Muscle of leg (tissue), 16 donors: ENCODE measurements at places on chromosomes 7 and 10.

GRCh38 chr10:21516242-21517131 is 9.0 kb downstream of the SKIDA1 start:
- peak; percentile 82 for DNase-seq

- no peak for DNase-seq
Observed at GRCh38 chr7:155580367-155580766, 34.0 kb upstream of the CNPY1 start.

GRCh38 chr10:32051926-32052325 is 4.3 kb downstream of the KIF5B start:
- DNase-seq, result no peak

DNA sequence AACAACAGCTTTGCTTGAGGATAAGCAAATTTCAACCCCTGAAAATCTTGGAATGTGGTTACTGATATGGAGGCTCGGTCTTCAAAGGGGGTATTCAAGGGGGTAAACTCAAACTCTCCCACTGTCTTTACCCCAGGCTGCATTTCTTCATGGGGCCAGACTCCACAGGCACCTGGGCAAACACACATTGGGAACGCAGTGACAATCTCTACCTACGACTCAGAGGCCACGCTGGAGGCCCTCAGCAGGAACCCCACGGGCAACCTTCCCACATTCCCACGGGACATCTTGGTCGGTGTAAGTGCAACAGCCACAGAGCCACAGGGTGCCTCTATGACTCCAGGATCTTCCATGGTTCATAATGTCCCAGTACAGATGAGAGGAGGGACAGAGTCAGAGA is 2.2 kb upstream of the INSIG1 start:
- DNase-seq, result no peak

- no peak for DNase-seq
Observed at GRCh38 chr7:367351-367901, 77.5 kb downstream of the FOXL3 start.

DNA sequence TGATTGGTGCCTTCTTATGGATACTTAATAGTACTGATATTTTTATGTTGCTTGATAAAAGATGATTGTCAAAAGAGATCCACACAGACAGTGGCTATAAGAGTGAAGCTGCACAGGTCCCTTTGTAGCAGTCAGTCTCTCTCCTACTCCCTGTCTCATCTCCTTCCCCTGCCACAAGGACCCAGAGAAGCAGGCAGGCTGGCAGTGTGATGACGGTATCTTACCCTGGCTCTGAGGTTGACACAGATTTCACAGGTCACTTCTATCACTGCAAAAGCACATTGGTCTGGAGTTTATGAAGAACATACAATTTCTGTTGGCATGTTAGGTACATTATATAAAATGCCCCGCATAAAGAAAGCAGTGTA is 64.4 kb upstream of the AHR start:
- DNase-seq, result no peak

- DNase-seq, result no peak
Observed at GRCh38 chr7:106022193-106022821, 59.2 kb downstream of the CDHR3 start.

- DNase-seq, result peak; percentile 72
Observed at GRCh38 chr10:76935941-76936613, 701.5 kb downstream of the KCNMA1 start.

GRCh38 chr7:8389593-8390261 is 43.7 kb upstream of the NXPH1 start:
- peak; percentile 14 for DNase-seq

DNA sequence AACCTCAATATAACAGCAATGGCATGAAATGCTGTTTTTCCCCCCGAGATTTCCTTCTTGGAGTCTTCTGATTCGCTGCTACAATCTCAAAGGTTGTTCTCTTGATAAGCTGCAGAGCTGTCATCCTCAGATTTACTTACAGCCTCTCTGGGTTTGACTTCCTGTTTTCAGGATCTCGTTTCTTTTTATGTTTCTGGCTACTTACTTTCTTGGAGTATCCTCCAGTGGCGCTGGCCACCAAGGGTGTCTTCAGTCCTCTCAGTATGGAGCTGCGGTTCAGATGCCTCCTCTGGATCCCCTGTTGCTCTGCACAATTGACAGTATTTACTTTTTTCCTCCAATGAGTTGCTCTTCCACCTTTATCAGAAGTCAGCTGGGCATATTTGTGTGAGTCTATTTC is 152.0 kb upstream of the TMEM72 start:
- DNase-seq, result no peak

DNA sequence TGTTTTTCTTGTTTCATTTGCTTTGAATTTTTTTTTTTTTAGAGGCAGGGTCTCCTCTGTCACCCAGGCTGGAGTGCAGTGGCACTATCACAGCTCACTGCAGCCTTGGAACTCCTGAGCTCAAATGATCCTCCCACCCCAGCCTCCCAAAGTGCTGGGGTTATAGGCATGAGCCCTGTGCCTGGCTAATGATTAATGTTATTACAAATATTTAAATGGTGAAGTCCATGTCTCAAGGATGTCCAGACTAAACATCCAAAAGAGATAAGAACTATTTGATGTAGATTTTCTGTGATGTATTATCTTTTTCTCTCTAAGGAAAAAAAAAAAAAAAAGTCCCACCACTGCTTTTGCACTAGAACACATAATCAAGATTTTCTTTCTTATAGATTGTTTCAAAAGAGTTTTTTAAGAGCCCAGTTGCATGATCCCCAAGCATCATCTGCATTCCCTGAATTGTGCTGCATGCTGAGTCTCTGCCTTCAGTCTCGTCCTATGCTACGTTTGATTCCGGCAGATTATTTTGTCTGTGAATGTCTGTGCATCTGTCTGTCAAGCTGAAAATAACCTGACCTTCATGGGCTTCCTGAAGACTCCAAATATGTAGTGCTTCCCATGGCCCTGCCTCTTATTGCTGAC is 33.4 kb downstream of the MACROH2A2 start:
- DNase-seq, result no peak

- DNase-seq, result peak; percentile 67
Observed at GRCh38 chr7:117014673-117015133, 61.4 kb downstream of the ST7 start.

GRCh38 chr7:5572439-5572838 is 148.8 kb upstream of the TNRC18 start:
- no peak for DNase-seq

DNA sequence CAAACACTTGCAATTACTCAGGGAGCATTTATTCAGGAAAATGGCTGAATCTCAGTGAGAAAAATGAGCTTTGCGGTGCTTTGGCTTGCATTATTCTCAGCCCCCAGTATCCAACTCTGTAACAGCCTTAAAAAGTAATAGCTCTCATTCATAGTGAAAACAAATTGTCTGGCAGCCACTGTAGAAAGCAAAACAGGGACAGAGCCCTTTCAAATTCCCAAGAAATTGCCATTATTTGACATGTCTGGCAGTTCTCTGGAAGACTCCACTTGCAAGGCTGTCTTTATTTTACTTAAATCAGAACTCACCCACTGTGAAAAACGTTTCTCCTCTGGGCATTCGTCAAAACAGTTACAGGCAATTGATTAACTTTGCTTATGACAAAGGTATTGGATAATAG is 122.5 kb downstream of the NPSR1 start:
- peak; percentile 2 for DNase-seq

DNA sequence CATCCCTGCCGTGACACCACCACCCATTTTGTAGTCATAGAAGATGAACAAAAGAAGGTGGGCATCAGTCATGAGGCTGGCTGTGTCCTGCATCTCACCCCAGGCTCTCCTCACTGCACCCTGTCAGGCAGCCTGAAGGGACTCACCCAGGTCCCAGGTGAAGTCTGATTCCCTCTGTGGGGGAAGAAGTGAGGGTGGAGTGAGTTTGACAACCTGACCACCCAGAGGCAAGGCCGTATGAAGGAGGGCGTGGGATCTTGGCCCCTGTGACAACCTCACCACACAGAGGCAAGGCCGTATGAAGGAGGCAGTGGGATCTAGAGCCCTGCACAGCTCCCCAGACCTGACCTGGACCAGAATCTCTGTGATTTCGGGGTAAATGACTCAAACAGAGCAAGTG is 152.5 kb downstream of the DIP2C start:
- no peak for DNase-seq

DNA sequence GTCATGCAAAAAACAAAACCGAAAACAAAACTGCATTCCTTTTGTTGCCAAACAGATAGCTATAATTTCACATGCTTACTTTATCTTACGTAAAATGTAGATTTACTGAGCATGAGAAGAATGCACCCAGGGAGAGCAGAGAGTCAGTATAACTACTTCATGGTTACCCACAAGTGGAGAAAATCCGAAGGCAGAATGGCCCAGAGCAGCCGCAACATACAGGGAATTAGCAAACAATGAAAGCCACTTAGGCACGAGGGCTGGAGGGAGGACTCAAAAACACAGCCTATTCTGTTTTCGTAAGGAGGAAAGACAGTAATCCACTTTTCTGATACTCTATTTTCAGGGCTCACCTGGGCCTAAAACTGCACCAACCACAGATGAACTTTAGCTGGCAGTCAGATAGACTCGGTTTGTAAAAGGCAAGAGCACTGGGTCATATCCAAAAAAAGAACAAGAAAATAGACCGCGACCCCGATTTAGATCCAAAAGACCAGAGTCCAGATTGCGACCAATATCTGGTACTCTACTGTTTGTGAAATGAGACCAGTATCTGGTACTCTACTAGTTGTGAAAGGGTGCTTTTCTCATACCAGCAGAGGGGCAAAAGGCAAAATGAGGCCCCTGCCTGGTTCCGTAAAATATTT is 1.3 kb downstream of the ITPRIP start:
- DNase-seq, result peak; percentile 40

- no peak for DNase-seq
Observed at GRCh38 chr7:10855583-10855982, 118.1 kb upstream of the PHF14 start.

- DNase-seq, result no peak
Observed at GRCh38 chr7:66356277-66356721, 151.2 kb downstream of the TPST1 start.

- no peak for DNase-seq
Observed at GRCh38 chr10:97519342-97519741, 20.6 kb downstream of the UBTD1 start.

DNA sequence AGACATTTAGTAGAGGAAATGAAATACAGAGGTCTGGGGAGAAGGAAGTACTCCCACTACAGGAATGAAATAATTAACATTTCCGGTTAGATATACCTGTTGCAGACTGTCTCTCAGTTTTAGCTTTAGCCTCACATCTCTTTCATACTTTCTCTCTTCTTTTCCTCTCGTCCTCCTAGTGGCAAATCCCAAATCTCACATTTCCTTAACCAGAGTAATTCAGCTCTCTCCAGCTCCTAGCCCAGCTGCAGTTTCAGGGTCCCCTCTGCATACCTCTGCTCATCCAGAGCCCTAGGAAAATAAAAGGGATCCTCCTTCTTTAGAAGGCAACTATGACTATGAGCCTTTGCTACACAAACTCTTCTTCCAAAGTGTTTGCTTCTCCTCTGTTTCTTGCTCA is 643.2 kb downstream of the PHTF2 start:
- DNase-seq, result no peak

- DNase-seq, result no peak
Observed at GRCh38 chr10:64091897-64092296, 570.7 kb downstream of the REEP3 start.

GRCh38 chr7:137592232-137592896 is 248.8 kb upstream of the PTN start:
- peak; percentile 88 for DNase-seq

GRCh38 chr7:33237036-33237435 is 107.7 kb downstream of the BBS9 start:
- no peak for DNase-seq

- DNase-seq, result peak; percentile 6
Observed at GRCh38 chr7:19522486-19522885, 186.4 kb downstream of the POLR1F start.

- no peak for DNase-seq
Observed at GRCh38 chr10:48671914-48672595, 12.6 kb upstream of the WDFY4 start.

GRCh38 chr10:67259319-67259929 is 333.6 kb downstream of the LRRTM3 start:
- DNase-seq, result no peak

DNA sequence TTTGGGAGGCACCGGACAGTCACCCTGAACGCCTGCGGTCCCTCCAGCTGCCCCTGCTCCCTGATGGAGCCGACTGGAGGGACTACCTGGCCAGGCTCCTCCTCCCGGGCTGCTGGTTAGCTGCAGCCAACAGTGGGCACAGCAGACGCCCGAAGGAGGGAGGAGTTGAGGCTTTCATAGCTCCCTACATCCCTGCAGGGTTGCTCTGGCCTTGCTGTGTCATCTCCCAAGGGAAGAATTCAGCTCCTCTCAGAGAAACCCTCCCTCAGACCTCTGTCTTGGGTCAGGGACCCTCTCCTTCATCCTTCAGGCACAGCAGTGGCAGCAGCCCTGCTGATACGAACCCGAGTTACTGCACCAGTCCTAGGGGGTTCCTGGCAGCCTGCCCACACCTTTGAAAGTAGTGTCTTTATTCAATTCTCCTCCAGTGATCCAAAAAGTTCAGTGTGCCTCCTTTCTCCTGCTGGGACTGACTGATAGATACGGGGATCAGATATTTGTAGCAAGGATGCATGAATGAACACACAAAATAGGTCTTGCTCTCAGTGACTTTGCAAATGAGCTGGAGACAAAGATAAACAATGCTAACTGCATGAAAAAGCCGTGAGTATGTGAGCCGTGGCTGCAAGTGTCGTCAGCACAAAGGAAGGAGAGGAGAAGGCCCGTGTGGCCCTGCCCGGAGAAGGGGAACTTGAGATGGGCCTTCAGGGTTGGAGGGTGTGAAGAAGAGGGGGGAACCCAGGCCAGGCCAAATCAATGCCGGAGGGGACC is 136.6 kb downstream of the PRKAG2 start:
- no peak for DNase-seq

DNA sequence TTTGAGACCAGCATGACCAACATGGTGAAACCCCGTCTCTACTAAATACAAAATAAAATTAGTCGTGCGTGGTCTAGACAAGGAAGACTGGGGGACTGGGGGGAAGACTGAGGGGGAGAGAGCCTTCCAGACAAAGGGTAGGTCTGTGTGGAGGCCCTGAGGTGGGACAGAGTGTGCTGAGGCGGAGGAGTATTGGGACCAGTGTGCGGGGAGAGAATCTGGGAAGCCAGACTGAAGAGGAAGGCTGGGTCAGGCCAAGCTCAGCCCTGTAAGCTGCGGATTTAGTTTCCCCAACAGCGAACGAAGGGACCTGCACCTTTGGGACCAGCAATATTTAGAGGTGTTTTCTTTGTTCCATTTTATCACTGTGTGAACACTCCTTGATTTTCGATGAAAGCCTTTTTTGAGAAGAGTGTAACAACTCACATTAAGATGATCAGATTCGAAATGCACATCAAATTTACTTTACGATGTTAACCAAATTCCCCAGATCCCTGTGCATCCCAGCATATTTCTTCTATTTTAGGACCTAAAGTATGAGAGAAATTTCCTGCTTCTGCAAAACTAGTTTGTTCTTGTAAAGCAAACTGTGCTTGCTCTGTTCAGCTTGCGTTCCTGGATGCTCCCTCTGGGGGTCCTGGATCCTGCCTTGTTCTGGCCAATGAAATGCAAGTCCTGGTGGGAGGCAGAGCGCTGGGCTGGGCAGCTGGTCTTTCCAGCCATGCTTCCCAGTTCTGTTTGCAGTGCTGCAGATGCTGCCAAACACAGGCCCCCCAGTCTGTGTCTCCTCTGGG is 39.4 kb downstream of the PLAU start:
- DNase-seq, result peak; percentile 92
